ENCODE measurements at places on chromosomes 5 and 9.
A peak's percentile ranks its signal among the peaks of the same experiment; 100 is the strongest.

DNA sequence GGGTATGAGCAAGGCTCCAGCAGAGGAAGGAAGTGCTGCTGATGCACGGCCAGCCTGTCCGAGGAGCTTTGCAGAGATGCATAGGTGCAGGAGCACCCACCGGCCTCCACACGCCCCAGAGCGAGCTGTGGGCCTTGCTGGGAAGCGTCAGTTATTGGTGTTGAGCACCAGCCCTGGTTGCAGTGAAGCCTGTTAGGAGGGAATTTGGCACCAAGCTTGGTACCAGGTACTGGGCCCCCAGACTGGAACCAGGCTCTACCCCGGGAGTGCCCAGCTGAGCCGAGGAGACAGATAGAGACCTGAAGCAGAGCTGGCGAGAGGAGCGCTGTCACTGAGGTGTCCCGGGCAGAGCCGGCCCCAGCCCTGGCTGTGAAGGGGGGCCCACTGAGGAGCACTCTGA is 5.2 kb downstream of the TCF7 start:
- no peak for DNase-seq

DNA sequence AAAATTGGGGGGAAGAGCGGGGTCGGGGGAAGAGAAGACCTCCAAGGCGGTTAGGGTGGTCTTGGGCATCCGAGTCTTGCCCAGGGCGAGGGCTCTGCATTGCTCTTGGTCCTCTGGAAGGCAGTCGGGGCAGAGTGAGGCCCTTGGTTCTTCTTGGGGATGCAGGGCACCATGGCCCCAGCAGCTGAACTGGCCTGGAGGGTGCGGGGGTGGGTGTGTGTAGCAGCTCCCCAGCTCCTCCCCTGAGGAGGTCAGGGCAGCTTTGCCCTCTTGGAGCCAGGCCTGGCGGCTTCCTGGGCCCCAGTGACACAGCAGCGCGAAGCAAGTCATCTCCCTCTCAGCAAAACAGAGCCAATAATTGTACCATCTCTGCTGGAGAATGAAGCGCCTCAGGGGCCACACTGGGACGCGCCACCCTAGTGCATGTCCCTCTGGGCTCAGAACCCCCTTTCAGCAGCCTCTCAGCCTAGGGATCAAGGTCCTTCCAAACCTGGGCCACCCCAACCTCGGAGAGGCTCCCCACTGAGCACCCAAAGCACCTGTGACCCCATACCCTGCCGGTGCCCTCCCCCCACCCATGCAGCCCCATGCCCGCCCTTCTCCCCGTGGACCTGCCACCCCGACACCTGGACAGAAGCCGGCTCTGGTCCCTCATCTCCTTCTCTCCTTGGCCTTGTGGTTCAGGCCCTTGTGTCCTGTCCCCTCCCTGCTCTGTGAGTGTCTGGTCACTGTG is 10.4 kb upstream of the RXRA start:
- DNase-seq, result no peak

DNA sequence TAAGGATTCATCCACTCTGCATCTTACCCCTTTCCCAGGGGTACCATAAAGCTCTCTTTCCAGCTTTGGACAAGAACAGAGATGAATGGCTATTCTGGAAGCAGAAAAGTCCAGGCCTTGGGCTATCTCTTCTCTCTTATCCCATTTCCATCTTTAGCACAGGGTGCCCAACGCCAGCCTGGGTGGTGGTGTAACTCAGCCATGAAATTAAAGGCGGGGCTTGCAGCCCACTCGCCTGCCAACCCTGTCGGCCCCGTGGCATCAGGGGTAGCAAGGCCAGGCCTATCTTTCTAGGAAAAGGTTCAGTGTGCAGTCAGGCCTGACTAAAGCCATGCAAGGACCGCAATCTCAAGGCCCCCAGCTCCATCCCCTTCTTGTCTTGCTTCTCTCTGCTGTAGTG is 78.7 kb downstream of the FGF18 start:
- DNase-seq, result no peak

- peak; percentile 29 for DNase-seq
Observed at GRCh38 chr9:1869843-1870242, 145.3 kb upstream of the SMARCA2 start.

DNA sequence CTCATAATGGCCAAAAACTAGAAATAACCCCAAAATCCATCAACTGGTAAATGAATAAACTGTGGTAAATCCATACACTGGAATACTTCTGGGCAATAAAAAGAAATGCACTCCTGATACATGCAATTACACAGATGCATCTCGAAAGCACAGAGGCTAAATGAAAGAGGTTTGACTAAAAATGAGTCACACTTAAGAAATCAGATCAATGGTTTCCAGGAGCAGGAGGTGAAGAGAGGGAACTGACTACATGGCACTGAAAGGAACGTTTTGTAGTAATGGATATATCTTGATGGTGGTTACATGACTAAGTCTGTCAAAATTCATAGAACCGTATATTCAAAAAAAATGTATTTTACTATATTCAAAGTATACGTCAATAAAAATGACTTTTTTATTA is 42.4 kb downstream of the STRBP start:
- peak; percentile 11 for DNase-seq

DNA sequence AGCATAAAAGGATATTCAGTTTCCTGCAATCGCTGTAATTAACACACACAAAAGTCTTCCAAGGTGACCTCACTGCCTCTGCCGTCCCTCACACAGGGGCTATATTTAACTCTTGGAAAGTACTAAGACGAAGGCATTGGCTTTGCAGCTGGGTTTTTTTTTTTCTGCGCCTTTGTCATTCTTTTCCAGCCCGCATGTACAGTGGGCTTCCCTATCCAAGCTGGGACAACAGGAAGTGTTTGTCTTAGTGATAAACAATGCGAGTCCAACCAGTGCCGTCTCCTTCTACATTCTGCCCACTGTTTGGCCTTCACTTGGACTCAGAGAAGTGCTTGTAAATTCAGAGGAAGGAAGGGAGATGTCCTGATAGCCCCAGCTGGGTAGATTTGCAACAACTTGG is 17.6 kb downstream of the AFAP1L1 start:
- no peak for DNase-seq

DNA sequence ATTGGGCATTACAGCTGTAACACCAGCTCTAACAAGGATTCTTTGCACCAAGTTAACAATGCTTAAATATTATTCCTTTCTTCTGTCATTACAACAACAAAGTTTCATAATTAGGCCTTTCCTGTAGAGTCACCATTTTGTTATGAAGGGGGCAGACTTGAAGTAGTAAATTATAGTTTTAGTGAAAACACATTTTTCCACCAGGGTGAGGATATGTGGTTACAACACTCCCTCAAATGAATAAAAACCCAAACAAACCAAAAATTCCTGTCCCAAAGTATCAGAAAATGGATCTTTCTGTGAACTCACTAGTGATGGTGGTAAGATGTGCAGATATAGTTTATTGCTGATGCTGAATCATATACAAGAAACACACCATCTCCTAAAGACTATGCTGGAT is 250.5 kb upstream of the TUT7 start:
- DNase-seq, result no peak
